Stimulated activated CD4-positive, alpha-beta T cell treated with anti-CD3 and anti-CD28 coated beads, TNF-alpha, amount 100 ng/mL, for 48 hours (primary cell): ENCODE measurements at places on chromosomes 5 and 9.
A peak's percentile ranks its signal among the peaks of the same experiment; 100 is the strongest.

GRCh38 chr9:136643596-136644342, 18.9 kb upstream of the EGFL7 start:
- no peak for DNase-seq

DNA sequence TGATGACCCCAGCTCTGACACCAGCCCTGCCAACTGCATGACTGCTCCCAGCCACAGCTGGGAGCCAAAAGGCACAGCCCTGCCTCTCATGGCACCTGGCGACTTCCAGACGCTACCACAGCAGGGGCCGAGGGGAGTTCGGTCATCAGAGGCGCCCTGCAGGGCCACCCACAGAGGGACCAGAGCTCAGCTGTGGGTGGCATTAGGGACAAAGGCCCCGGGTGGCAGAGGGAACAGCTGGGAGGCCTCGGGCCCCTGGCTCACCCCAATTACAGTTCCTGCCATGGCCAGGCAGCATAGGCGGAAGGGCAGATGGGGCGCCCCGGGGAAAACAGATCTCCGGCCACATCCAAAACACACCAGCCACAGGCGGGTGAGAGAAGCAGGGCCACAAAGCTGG, 3.6 kb downstream of the SOHLH1 start:
- DNase-seq, result no peak

GRCh38 chr5:14743601-14744295, 79.2 kb downstream of the OTULIN start:
- DNase-seq, result no peak

DNA sequence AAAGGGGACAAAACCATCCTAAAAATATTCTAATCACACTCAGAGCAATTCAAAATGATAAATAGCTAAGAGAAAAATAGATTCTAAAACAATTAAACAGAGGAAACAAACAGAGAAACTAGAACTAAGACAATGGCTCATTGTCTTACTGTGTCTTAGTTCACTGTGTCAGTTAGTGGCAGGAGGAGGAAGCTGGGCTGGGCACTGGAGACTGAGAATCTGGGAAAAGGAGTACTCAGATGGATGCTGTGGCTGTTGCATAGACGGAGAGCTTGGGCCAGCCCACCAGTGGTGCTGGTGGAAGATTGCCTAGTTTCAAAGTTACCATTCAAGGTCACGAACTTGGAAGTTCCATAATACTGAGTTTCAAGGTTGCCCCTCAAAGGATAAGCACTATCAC, 94.7 kb upstream of the IFNK start:
- no peak for DNase-seq

GRCh38 chr9:18766989-18767550, 265.9 kb downstream of the SAXO1 start:
- no peak for DNase-seq

DNA sequence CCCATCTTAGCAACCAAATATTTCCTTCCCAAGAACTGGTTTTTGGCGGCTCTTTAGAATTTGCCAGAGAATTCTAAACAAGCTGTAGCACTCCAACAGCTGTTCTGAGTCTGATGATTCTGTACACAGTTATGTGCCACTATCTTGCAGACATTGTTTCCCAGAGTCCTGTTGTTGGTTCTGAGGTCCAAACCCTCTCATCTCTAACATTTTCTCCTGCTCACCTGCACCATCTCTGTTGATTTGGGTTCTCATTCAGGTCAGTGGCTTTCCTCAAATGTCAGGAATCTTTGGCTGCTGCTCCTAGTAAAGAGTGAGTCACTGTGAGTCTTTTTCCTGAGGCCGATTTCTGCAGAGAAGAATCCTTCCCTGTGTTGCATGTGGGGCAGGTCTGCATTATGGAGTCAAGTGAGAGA, 50.0 kb downstream of the CAMSAP1 start:
- no peak for DNase-seq

DNA sequence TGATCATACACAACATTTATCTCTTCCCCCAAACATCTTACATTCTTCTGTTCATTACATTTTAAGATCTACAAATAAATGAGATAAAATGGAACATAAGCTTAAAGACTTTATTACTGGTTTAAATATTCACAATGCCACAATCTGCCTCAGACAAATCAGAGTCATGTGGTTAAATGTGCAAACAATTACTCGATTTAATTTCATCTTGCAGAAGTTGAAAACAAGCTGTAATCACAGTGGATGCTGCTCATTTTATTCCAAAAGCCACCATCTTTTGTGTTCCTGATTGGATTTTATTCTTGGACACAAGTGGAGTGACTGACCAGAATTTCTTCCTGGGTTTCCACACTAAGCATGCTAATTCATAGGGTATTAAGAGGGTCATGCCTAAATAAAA, 33.2 kb downstream of the SPOCK1 start:
- no peak for DNase-seq

- DNase-seq, result no peak
Observed at GRCh38 chr5:39757131-39757530, 332.4 kb upstream of the DAB2 start.

GRCh38 chr5:56207537-56207936, 25.6 kb downstream of the ANKRD55 start:
- no peak for DNase-seq

DNA sequence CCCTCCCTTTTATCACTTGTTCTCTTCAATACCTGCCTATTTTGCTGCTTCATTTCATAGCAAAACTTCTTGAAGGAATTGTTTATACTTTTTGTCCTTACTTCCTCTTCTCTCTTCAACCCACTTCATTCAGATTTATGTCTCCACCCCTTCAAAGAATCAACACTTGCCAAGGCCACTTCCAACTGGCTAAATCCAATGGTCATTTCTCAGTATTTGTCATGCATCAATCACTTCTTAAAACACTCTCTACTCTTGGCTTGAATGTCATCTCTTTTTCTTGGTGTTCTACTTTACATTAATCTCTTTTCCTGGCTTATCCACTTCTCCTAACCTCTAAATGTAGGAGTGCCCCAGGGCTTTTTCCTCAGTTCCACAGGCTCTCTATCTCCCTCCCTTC, 8.3 kb upstream of the FCHO2 start:
- no peak for DNase-seq

DNA sequence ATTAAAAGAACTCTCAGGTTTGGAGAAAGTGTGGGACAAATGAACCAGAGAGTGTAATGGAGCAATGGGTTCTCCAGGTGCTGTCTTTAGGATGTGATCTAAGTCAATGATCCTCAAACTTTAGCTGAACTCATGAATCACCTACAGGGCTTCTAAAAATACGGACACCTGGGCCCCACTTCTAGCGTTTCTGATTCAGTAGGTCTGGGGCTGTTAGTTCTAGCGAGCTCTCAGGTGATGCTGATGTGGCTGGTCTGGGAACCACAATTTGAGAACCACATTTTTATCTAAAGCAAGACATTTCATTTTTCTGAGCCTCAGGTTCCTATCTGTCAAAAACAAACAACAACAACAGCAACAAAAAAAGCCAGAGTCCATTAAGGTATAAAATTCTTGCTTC, 35.1 kb upstream of the PCA3 start:
- DNase-seq, result no peak

GRCh38 chr5:149466457-149466972, 84.7 kb downstream of the CSNK1A1 start:
- no peak for DNase-seq

DNA sequence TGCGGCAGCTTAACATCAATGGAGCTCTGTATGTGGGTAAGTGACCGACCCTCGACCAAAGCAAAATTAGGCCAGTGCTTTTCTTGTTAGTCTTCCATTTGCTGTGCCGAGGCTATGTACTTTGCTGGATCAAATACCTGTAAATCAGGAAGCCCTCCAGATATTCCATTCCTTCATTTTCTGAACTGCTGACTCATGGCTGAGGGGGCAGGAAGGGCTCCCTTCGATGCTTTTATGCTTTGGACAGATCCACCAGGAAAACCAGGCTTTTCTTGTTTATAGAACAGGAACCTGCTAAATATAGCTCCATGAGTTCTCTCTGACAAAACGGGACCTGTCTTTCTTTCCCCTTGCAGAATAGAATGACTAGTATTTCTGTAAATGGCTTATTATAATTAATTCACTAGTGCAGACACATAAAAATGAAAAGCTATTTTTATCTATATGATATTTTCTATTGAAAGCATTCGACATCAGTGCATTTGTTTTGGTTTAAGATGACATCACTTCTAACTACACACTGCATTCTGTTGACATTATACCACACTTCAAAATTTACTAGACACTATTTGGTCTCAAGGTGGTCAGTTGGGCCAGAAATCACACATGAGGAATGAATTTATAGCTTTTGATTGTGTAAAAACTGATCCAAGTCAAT, 93.3 kb downstream of the LIFR start:
- DNase-seq, result no peak

GRCh38 chr5:175489693-175490443, 11.5 kb downstream of the SFXN1 start:
- DNase-seq, result no peak

DNA sequence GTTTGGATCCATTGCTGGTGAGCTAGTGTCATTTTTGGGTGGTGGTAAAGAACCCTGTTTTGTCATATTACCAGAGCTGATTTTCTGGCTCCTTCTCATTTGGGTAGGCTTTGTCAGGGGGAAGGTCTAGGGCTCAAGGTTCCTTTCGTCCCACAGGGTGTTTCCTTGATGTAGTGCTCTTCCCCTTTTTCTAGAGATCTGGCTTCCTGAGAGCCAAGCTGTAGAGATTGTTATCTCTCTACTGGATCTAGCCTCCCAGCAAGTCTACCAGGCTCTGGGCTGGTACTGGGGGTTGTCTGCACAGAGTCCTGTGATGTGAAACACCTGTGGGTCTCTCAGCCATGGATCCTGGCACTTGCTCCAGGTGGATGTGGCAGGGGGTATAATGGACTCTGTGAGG, 145.9 kb downstream of the HINT1 start:
- no peak for DNase-seq

GRCh38 chr9:86230858-86231257, 28.6 kb downstream of the C9orf153 start:
- DNase-seq, result no peak

GRCh38 chr5:21807953-21808352, 1045.2 kb downstream of the CDH12 start:
- no peak for DNase-seq

DNA sequence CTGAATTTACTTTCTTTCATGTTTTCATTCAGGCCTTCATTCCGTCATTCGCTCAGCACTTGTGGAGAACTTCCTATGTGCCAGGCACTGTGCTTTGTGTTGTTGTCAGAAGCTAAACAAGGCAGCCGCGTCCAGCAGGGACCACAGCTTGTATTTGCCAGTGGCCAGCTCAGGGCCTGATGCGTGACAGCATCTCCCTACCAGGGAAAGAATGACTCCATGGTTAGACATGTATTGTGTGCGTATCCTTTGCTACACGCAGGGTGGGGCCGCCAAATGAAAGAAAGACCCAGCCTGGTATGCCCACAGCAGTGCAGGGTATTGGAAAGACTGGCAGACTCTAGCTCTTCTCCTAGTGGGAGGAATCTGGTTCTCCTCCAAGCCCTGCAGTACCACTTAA, 4.7 kb upstream of the COL27A1 start:
- DNase-seq, result no peak

DNA sequence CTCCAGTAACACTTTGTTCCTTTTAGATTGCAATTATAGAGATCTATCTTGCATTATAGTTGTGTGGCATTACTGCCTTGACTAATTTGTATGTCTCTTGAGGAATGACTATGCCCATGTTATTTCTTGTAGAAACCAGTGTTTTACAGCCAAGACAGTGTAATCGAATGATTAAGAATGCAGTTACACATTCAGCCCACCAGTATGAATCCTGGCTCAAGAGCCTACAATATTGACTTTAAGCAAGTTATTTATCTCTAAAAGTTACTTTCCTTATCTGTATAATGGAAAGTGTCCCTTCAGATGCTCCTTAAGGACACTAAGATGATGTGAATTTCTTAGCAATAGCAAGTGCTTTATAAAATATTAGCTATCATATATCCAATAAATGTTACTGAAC, 9.7 kb upstream of the SNX24 start:
- no peak for DNase-seq

GRCh38 chr5:112608975-112609374, 128.7 kb upstream of the APC start:
- no peak for DNase-seq

- DNase-seq, result no peak
Observed at GRCh38 chr5:179880848-179881590, 22.4 kb upstream of the MRNIP start.

DNA sequence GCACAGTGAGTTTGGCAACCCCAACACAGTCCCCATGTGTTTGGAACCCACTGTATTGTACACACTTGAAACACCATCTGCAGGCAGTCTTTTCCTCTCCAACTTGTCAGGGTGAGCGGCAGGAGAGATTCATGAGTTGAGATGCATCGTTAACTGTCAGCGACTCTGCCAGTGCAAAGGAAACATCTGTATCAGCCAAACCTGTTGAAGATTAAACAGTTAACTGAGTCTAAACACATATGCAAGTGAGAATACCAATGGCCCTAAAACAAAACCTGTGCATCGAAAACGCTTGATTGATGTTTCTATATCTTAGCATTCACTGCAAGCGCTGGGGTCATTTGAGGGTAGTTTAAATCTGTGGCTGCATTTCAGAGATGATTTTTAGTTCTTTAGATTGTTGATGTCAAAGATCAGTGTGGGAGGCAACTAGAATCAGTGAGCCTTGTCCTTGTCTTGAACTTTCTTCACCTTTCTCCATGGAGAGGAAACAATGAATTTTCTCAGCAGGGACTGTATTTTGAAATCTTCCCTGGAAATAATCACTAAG, 41.3 kb upstream of the PAM start:
- no peak for DNase-seq

- DNase-seq, result no peak
Observed at GRCh38 chr5:32096891-32097595, 77.1 kb downstream of the GOLPH3 start.

DNA sequence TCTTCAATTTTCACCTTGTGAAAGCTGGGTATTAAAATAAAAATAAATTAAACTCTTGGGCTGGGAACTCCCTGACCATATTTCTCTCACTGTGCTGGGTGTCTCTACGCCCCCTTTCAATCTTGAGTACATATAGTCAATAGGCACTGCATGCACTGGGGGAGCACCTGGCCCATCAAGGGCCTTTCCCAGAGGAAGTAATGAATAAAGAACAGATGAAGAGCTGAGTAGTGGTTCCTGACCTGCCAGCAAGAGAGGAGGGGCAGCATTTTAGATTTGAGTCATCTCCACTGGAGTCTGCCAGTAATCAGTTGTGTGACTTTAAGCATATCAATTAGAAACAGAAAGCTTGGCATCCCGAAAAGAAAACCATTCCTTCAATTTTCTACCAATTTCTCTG, 6.2 kb downstream of the MAPKAP1 start:
- peak; percentile 22 for DNase-seq

DNA sequence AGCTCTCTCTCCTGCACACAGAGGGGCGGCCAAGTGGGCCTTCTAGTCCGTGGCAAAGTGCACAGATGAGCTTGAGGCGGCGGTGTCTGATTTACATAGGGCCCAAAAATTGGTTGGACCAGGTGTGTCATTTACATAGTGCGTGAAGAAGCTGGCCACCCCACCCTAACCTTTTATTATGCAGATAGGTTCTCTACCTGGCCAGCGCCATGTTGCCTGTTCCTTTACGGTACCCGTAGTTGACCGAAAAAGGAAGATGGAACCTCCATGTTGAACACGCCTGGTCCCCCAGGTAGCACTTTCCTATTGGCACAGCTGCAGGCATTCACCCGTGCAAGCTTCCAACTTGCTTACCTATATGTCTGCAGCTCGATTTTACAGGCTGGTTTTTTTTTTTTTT, 61.5 kb downstream of the GNA14 start:
- DNase-seq, result no peak

GRCh38 chr5:125274211-125274610, 527.8 kb upstream of the ZNF608 start:
- no peak for DNase-seq
